ENCODE measurements at places on chromosomes 13 and 19. TPM values are rescaled to one million over a fixed set of nuclear protein-coding genes. Genes with fewer than 3 reads are reported as not detected.

DNA sequence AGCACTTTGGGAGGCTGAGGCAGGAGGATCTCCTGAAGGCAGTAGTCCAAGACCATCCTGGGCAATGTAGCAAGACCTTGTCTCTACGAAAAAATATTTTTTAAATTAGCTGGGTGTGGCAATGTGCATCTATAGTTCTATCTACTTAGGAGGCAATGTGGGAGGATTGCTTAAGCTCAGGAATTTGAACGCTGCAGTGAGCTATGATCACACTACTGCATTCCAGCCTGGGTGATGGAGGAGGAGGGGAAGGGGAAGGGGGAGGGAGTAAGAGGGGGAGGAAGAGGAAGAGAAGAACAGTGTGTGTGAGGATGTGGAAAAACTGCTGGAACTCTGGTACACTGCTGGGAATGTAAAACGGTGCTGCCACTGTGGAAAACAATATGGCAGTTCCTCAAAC, 9.2 kb upstream of the CLIP3 start:
- no peak for DNase-seq
- H3K36me3 ChIP-seq: peaks cover 5% of the 10 kb centered on the region
- peaks cover 7% of the 10 kb centered on the region for H3K4me1 ChIP-seq
- H3K27ac ChIP-seq: no peak overlapping the region
- H3K4me3 ChIP-seq: no peak overlapping the region

The GIPR gene
- total RNA-seq: 9.2 TPM

DNA sequence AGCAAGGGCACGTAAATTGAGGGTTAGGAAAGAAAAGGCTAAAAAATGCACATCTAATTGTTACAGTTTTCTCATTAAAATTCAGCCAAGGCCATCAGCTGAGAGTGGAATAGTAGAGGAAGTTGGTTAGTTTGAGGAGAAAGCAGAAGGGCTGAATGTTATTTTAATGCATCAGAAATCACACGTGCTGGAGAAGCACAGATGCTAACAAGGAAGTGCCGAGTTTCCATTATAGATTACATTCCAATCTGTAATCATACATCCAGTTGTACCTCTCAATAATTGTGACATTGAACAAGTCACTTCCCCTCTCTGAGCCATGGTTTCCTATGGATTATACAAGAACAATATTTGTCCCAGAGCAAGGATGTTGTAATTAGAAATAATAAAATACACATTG, 25.1 kb downstream of the FPR3 start:
- H3K27ac ChIP-seq: no peak overlapping the region
- H3K4me3 ChIP-seq: no peak overlapping the region
- no peaks in the 10 kb centered on the region for H3K36me3 ChIP-seq
- H3K27me3 ChIP-seq: no peaks in the 10 kb centered on the region

DNA sequence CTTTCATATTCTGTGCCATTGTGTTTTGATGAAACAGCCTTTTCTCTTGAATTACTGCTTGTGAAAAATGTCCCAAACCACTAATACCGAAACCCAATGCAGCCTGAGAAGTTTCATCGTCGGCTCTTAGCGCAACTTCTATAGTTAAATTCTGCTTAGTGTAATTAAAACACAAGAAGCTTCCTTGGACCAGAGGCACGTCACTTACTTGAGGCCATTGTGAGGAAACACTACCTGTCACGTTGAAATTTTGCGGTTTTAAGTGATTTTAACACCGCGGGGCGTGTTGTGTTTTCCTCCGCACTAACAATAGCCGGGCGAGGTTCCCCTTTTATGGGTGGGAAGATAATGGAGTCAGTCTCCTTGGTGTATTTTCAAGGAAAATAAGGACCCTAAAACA, 70.9 kb downstream of the GGACT start:
- H3K27me3 ChIP-seq: no peaks in the 10 kb centered on the region
- H3K4me3 ChIP-seq: no peak overlapping the region
- no peaks in the 10 kb centered on the region for H3K36me3 ChIP-seq
- peaks cover 17% of the 10 kb centered on the region for H3K4me1 ChIP-seq
- H3K27ac ChIP-seq: no peak overlapping the region
- no peak for DNase-seq

- no peak for DNase-seq
- H3K27ac ChIP-seq: no peak overlapping the region
Observed at GRCh38 chr13:109751477-109751876, 34.9 kb downstream of the IRS2 start.

GRCh38 chr13:97275776-97276501, 53.8 kb downstream of the MBNL2 start:
- DNase-seq: no peak
- H3K4me3 ChIP-seq: no peak overlapping the region
- H3K27ac ChIP-seq: no peak overlapping the region

The PABPC3 gene
- 0.79 TPM for total RNA-seq

DNA sequence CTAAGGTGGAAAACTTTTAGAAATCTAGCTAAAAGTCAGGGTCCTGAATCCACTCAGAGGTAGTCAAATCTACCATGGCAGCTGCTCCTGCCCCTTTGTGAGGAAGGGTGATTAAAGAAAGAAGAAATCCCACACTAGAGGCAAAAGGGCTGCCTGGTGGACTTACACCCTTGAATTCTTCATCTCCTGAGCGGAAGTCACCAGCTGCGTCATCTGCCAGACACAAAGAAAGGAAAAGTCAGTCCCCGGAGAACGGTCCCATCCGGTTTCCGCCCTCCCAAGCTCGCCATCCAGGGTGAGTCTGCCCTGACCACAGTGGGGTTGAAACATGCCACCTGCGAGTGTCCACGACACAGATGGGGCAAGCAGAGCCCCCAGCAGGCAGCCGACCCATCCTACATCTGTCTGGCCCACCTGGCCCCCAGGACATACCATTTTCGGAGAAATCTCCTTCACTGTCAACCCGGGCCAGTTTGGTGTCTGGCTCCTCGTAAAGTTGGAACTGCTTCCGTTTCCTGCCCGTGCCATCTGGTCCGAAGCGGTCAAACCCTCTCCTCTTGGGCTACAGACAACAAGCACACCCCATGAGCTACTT, 7.7 kb downstream of the AKAP8 start:
- DNase-seq: no peak
- no peak overlapping the region for H3K4me3 ChIP-seq
- no peak overlapping the region for H3K27ac ChIP-seq
- H3K27me3 ChIP-seq: no peaks in the 10 kb centered on the region

The FFAR2 gene
- not detected for total RNA-seq

The C19orf47 gene
- 27.7 TPM for total RNA-seq

The KISS1R gene
- 1.1 TPM for total RNA-seq

The TBCB gene
- total RNA-seq: 200 TPM

The LENG8 gene
- total RNA-seq: 171 TPM

GRCh38 chr19:18274781-18275356, 617 bp upstream of the IQCN start:
- peaks cover 48% of the 10 kb centered on the region for H3K36me3 ChIP-seq
- no peaks in the 10 kb centered on the region for H3K27me3 ChIP-seq
- DNase-seq: no peak

DNA sequence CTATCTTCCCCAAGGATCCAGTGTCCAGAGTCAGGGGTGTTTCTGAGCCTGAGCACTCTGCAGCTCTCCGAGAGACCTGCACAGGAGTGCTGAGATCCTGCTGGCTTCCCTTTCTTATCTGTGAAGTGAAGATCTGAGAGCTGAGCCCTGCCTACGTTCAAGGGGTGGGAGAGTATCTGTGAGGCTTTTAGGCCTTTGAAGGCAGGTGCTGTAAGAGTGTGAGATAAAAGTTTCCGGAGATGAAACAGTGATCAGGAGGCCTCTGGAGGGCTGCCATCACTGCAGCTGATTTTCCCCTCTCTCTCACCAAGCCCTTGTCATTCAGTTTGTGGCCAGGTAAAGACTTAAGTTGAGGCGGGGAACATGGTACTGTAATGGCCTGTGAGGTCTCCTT, 83.1 kb downstream of the AKAP11 start:
- peaks cover 39% of the 10 kb centered on the region for H3K4me1 ChIP-seq
- H3K27me3 ChIP-seq: no peaks in the 10 kb centered on the region
- peak overlapping the region; percentile 54 for H3K4me3 ChIP-seq
- peak; percentile 68 for DNase-seq
- peak overlapping the region; percentile 96 for H3K27ac ChIP-seq

The CACNG7 gene
- not detected for total RNA-seq

DNA sequence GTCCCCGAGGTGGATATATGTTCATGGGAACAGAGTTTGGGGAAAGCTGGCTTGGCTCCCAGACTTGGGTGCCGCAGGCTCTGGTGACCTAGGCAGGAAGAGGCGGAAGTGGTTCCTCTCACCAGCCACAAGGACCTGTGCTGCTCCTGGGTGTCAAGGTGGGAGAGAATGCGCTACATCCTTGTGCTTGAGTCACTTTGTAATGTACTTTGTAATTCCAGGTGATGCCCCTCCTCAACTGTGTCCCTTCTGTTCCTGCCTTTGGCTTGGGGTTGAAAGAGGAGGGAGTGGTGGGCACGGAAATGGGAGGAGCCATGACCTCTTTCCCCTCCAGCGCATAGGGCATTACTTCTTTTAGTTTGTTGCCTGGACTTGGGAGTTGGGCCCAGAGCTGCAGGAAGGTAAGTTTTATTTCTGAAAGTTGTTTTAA, 10.9 kb downstream of the GARRE1 start:
- no peak overlapping the region for H3K27ac ChIP-seq
- H3K4me3 ChIP-seq: no peak overlapping the region
- DNase-seq: no peak
- peaks cover 3% of the 10 kb centered on the region for H3K36me3 ChIP-seq
- H3K27me3 ChIP-seq: no peaks in the 10 kb centered on the region

GRCh38 chr13:94419304-94419924, 60.1 kb downstream of the DCT start:
- no peaks in the 10 kb centered on the region for H3K27me3 ChIP-seq
- H3K36me3 ChIP-seq: peaks cover 15% of the 10 kb centered on the region
- H3K27ac ChIP-seq: peak overlapping the region; percentile 59
- H3K4me3 ChIP-seq: peak overlapping the region; percentile 27

The ZNF284 gene
- total RNA-seq: 2.2 TPM

- no peaks in the 10 kb centered on the region for H3K27me3 ChIP-seq
- peak within 1 kb of the TSS; percentile 85 for H3K4me3 ChIP-seq
- H3K4me1 ChIP-seq: peaks cover 2% of the 10 kb centered on the region
Observed at GRCh38 chr19:40690050-40690692, at the start of gene NUMBL. Gene NUMBL, minus strand, starts transcription at chr19:40690651. Its CDS starts 168 bp downstream, at chr19:40690483.

The USPL1 gene
- total RNA-seq: 16.7 TPM

- peaks cover 64% of the 10 kb centered on the region for H3K36me3 ChIP-seq
- DNase-seq: peak; percentile 27
- peaks cover 71% of the 10 kb centered on the region for H3K4me1 ChIP-seq
Observed at GRCh38 chr13:99367663-99368448, 60.7 kb upstream of the GPR183 start.

The ZSWIM4 gene
- total RNA-seq: 9.5 TPM

DNA sequence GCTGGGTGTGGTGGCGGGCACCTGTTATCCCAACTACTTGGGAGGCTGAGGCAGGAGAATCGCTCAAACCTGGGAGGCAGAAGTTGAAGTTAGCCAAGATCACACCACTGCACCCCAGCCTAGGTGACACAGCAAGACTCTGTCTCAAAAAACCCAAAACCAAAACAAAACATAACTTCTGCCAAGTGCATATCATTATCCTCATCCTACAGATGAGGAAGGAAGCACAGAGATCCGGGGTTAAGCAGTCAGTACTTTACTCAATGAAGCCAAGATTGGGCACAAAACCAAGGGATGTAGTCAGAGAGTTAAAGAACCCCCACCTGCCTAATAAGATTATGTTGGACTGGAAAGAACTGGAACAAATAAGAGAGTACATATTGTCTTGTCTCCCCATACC, 5.5 kb upstream of the TMTC4 start:
- DNase-seq: no peak
- H3K27ac ChIP-seq: no peak overlapping the region
- H3K4me1 ChIP-seq: peaks cover 10% of the 10 kb centered on the region
- H3K36me3 ChIP-seq: no peaks in the 10 kb centered on the region
- H3K4me3 ChIP-seq: no peak overlapping the region
- H3K27me3 ChIP-seq: peaks cover 28% of the 10 kb centered on the region

DNA sequence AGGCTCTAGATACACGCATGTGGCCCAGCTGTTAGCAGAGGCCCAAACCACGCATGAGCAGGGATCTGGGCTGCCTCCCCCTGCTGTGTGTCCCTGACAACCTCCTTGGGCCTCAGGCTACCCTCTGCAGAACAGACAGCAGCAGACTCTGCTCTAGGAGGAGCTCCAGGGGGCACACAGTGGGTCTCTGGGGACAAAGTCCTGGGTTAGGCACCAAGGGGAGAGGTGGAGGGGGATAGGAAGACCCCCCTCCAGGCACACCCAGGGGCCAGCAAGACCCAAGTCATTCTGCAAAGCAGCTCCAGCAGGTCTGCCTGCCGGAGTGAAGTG, 8.0 kb downstream of the TINCR start:
- H3K4me3 ChIP-seq: no peak overlapping the region
- H3K4me1 ChIP-seq: no peaks in the 10 kb centered on the region
- no peak for DNase-seq
- H3K27me3 ChIP-seq: peaks cover 3% of the 10 kb centered on the region
- H3K27ac ChIP-seq: no peak overlapping the region

- no peak overlapping the region for H3K27ac ChIP-seq
- H3K27me3 ChIP-seq: peaks cover 38% of the 10 kb centered on the region
- H3K36me3 ChIP-seq: peaks cover 3% of the 10 kb centered on the region
- DNase-seq: no peak
- H3K4me3 ChIP-seq: no peak overlapping the region
Observed at GRCh38 chr13:50370303-50370950, 355.2 kb downstream of the KCNRG start.

The CNN1 gene
- total RNA-seq: not detected

The MEDAG gene
- total RNA-seq: not detected

The CD37 gene
- 176 TPM for total RNA-seq

DNA sequence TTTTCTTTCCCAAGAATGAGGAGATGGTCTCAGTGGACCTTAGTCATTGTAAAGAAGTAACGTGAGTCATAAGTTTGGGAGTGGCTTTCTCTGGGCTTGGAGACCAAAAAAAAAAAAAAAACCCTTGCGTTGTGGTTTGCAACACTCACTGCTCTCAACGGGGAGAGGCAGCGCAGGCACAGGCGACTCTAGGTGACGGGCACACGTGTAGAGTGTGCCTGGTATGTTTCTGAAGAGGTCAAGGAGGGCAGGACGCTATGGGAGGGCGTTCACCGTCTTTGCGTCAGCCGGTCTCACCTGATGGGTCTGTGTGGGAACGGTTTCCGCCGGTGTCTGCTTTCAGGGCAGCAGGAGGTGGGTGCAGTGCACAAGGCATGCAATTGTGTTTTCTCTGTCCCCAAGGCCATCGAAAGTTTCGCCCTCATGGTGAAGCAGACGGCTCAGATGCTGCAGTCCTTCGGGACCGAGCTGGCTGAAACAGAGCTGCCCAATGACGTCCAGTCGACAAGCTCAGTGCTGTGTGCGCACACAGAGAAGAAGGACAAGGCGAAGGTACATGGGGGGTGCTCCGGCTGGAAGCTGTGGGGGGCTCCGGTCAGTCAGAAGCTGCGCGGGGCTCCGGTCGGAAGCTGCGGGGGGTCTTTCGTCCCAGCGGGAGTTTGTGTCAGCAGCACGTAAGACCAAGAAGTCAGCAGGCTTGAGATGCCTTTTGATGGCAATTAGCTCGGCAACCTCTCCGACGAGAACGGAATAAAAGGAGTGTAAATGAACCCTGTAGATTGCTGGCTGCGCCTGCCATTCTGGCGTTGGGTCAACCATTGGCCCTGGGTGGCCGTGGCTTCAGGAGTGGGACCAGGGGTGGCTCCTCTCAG, 40.8 kb upstream of the F7 start:
- no peaks in the 10 kb centered on the region for H3K36me3 ChIP-seq
- H3K27ac ChIP-seq: no peak overlapping the region
- H3K4me1 ChIP-seq: no peaks in the 10 kb centered on the region
- DNase-seq: no peak
